ENCODE measurements at places on chromosomes 1 and 21. TPM values are rescaled to one million over a fixed set of nuclear protein-coding genes. Genes with fewer than 3 reads are reported as not detected.

Gene NMNAT2
- total RNA-seq, result not detected

Gene CACNA1S
- total RNA-seq, result not detected

Gene CSF3R
- total RNA-seq, result under 0.01 TPM

Gene SH3BGR
- total RNA-seq, result 3.3 TPM

Gene IFI16
- 302 TPM for total RNA-seq

Gene ILDR2
- total RNA-seq, result 1.1 TPM

Measured in melanocyte of skin (primary cell).